ENCODE measurements at places on chromosomes 3 and 15. TPM values are rescaled to one million over a fixed set of nuclear protein-coding genes. Genes with fewer than 3 reads are reported as not detected.

LPP gene
- 56.4 TPM for total RNA-seq

GP9 gene
- not detected for total RNA-seq

SYNPR gene
- total RNA-seq = not detected

GPR62 gene
- total RNA-seq = 0.08 TPM

TNFSF10 gene
- total RNA-seq = 2.7 TPM

GOLGA8R gene
- 0.08 TPM for total RNA-seq

Measured in epithelial cell of alveolus of lung (primary cell).